Central memory CD8-positive, alpha-beta T cell (primary cell): ENCODE measurements at places on chromosomes 16 and 17.

DNA sequence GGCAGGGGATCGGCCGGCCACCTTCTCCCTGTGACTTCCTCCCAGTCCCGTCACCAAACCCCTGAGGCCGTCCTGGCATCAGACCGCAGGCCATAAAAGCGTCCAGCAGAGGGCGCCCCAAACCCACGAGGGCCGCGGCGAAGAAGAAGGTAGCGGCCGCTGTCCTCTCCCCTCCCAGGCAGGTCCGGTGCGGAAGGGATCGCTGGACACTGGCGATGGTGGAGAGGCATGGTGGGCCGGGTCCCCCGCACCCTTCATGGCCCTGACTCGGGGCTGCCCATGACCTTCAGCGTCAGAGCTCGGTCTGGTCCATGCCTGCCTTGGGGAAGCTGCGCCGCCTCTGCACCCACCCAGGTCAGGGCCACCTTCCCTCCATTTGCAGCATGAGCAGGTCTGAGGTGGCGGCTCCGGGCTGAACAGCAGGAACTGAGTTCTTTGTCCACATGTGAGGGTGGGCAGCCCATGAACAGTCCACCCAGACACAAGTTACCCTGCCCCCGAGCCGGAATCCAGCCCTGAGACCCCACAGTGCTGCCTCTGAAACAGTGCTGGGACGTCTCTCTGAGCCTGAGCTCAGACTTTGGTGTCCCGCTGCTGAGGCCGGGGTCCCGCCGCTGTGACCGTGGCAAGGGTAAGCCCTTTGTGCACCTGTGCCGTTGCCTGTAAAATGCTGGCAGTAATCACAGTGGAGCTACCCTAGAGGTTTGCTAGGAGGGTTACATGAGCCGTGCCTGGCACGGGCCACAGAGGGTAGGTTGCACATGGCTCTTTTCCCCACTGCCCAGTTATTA lies 40.8 kb upstream of the CMIP start:
- peak; percentile 65 for DNase-seq
- no peaks in the 10 kb centered on the region for H3K4me1 ChIP-seq
- no peak overlapping the region for H3K4me3 ChIP-seq
- no peak overlapping the region for H3K27ac ChIP-seq

DNA sequence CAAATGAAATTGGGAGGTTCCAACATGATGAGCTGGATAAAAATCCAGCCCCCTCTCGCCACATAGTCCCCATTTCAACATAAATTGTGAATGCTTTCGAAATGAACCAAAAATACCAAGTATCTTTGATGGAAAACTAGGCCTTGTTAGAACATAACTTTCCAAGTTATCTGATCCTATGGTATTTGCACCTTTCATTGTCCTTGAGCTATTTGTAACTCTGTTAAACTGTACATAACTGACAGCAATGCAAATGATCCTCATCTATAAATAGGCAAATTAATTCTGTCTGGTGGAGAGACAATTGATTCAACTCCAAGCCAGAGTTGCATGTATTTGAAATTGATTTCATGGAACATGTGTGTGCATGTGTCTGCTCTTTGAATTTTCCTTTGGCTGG lies 18.2 kb downstream of the CMTM4 start:
- DNase-seq = no peak
- no peak overlapping the region for H3K4me3 ChIP-seq
- no peaks in the 10 kb centered on the region for H3K4me1 ChIP-seq
- H3K27ac ChIP-seq = no peak overlapping the region
- no peaks in the 10 kb centered on the region for H3K27me3 ChIP-seq

DNA sequence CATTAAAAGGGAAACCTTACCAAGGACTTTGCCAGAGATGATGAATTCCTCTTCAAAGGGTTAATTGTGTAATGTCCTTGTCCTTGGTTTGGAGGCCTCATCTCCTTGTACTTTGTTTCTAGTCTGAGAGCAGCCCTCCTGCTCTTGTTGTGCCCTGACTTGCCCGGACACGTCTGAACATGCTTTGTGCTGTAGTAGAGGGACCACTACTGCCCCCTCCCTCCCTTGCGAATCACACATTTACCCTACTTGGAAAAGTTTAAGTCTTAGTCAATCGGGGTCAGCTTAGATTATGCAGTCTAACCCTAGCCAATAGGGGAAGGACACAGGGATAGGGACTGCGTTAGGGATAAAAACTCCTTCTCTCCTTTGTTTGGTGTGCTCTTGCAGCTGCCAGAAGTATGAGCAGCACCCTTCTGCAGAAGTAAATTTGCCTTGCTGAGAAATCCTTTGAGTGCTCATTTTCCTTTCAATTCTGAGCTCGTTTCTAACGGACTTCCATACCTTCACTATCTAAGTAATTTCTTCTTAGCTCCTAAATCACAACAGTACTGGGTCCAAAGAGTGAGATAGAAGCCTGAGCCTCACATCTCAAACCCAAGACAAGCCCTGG lies 26.4 kb upstream of the CLEC3A start:
- H3K27me3 ChIP-seq = peaks cover 28% of the 10 kb centered on the region
- no peaks in the 10 kb centered on the region for H3K4me1 ChIP-seq
- no peak for DNase-seq
- no peak overlapping the region for H3K27ac ChIP-seq
- H3K36me3 ChIP-seq = no peaks in the 10 kb centered on the region

DNA sequence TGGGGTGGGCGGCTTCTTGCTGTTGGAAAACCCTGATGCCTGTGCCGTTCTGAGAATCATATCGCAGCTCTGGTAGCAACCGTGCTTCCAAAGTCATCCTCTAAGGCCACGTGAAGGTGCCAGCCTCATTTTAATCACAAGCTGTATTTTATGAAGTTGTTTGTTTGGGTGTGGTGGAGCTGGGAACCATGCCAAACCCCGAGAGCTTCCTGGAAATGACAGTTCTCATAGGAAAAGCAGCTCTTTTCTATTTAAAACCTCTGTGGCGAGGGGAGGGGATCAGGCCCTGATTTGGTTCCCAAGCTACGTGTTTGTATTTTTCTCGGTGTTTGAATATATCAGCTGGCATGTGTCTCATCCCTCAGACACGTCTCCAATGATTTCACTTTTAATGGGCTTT lies 21.7 kb downstream of the KNOP1 start:
- peak overlapping the region; percentile 42 for H3K4me3 ChIP-seq
- peak overlapping the region; percentile 67 for H3K27ac ChIP-seq
- H3K4me1 ChIP-seq = peaks cover 30% of the 10 kb centered on the region

- DNase-seq = no peak
- peak overlapping the region; percentile 82 for H3K27ac ChIP-seq
Observed at GRCh38 chr17:59332749-59333377, 1.4 kb downstream of the YPEL2 start.

- H3K27ac ChIP-seq = no peak overlapping the region
- no peak for DNase-seq
- H3K4me3 ChIP-seq = no peak overlapping the region
- H3K4me1 ChIP-seq = no peaks in the 10 kb centered on the region
Observed at GRCh38 chr16:77409311-77409710, 25.5 kb downstream of the ADAMTS18 start.

- H3K4me3 ChIP-seq = no peak overlapping the region
- H3K27ac ChIP-seq = no peak overlapping the region
- DNase-seq = no peak
Observed at GRCh38 chr17:45666046-45666600, 118.0 kb upstream of the CRHR1 start.

- peaks cover 22% of the 10 kb centered on the region for H3K36me3 ChIP-seq
- peak overlapping the region; percentile 82 for H3K27ac ChIP-seq
- peak overlapping the region; percentile 83 for H3K4me3 ChIP-seq
- peaks cover 21% of the 10 kb centered on the region for H3K4me1 ChIP-seq
- DNase-seq = no peak
Observed at GRCh38 chr16:67028167-67028695, 718 bp upstream of the CBFB start.

GRCh38 chr17:17745476-17746455 lies 64.5 kb downstream of the RAI1 start:
- peaks cover 26% of the 10 kb centered on the region for H3K4me1 ChIP-seq
- no peaks in the 10 kb centered on the region for H3K27me3 ChIP-seq

DNA sequence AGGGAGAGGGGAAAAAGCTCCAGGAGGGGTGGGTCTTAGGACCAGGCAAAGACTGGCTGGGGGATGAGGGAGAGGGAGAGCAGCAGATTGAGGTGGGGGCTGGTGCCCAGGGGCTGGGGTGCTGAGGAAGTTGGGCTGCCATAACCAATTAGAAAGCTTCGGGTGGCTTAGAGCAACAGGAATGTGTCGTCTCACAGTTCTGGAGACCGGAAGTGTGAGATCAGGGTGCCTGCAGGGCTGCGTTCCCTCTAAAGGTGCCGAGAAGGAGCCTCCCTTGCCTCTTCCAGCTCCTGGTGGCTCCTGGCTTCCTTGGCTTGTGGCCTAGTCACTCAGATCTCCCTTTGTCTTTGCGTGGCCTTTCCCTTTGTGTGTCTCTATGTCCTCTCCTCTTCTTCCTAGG lies 2.2 kb downstream of the IL34 start:
- peaks cover 4% of the 10 kb centered on the region for H3K36me3 ChIP-seq
- no peaks in the 10 kb centered on the region for H3K27me3 ChIP-seq
- H3K4me3 ChIP-seq = no peak overlapping the region
- no peak for DNase-seq
- no peak overlapping the region for H3K27ac ChIP-seq
- peaks cover under 1% of the 10 kb centered on the region for H3K4me1 ChIP-seq

DNA sequence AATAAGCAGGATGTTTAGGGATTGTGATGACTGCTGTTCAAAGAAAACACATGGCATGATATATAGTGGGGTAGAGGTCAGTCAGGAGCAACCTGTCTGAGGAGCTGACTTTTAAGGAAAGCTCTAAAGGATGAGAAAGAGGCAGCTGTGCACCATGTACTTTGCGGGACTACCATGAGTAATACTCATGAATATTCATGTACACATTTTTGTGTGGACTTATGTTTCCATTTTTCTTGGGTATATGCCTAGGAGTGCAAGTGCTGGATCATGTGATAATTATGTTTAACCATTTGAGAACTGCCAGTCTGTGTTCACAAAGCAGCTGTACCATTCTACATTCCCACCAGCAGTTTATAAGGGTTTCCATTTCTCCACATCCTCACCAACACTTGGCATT lies 35.8 kb downstream of the BEAN1 start:
- DNase-seq = no peak
- H3K4me3 ChIP-seq = no peak overlapping the region
- no peaks in the 10 kb centered on the region for H3K4me1 ChIP-seq
- peaks cover 3% of the 10 kb centered on the region for H3K36me3 ChIP-seq

GRCh38 chr16:84614073-84614459 lies 3.8 kb downstream of the COTL1 start:
- peak overlapping the region; percentile 50 for H3K27ac ChIP-seq
- H3K27me3 ChIP-seq = no peaks in the 10 kb centered on the region
- peaks cover 87% of the 10 kb centered on the region for H3K4me1 ChIP-seq
- DNase-seq = no peak
- H3K36me3 ChIP-seq = peaks cover 39% of the 10 kb centered on the region
- peak overlapping the region; percentile 97 for H3K4me3 ChIP-seq

DNA sequence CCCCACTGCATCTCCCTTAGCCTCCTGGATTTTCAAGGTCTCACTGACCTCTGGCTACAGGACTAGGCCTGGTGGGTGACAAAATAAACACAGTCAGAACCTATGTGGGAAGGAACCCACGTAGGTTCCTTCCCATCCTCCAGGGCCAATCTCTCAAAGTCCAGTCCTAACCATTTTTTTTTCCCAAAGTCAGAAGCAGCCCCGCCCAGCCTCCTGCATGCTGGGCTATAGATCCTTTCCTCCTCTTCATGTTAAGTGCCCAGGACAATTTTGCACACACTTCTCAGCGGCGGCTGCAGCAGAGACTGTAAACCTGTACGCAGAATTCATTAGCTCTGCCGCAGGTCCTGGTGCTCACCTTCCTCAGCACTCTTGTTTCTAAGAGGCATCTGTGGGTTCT lies 285.8 kb downstream of the NPIPA8 start:
- no peaks in the 10 kb centered on the region for H3K4me1 ChIP-seq
- no peak for DNase-seq
- no peak overlapping the region for H3K4me3 ChIP-seq
- no peaks in the 10 kb centered on the region for H3K27me3 ChIP-seq
- no peaks in the 10 kb centered on the region for H3K36me3 ChIP-seq
- H3K27ac ChIP-seq = no peak overlapping the region

- no peak for DNase-seq
- H3K4me3 ChIP-seq = no peak overlapping the region
- H3K27ac ChIP-seq = no peak overlapping the region
Observed at GRCh38 chr17:41710472-41711090, 1.6 kb upstream of the GAST start.

DNA sequence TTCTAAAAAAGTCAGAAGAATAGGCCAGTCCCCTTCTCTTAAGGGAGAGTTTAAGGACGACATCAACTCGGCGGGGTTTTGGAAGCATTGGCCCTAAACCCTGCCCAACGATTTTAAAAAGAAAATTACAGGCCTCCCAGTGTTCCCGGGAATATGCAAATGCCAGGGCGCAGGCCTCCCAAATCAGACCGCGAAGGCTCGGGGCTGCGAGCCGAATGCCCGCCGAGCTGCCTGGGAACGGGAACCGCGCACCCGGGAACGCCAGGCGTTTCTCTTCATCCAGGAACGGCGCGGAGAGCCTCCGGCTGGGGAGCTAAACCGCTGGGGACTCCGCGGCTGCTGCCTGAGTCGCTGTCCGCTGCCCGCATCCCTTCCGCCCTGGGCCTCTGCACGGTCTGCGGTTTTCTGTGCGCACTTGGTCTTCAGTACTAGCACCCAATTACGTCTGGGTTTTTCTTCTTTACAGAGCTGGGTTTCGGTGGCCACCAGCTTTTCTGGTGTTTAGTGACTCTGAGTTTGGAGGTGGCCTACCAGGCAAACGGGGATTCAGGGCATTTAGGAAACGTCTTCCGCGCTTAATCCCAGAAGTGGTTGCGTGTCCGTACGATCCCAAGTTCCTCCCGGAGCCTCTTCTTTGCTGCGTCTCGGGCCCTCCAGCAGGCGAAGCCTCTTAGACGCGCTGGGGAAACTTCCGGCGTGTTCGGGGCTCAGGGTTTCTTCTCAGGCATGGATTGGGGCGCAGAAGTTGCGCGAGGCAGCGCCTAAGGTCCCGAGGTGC lies 5.7 kb downstream of the IRX5 start:
- H3K36me3 ChIP-seq = peaks cover 8% of the 10 kb centered on the region
- no peak overlapping the region for H3K4me3 ChIP-seq
- H3K27ac ChIP-seq = no peak overlapping the region
- H3K27me3 ChIP-seq = peaks cover 92% of the 10 kb centered on the region

GRCh38 chr17:42284024-42284369 lies 4.3 kb upstream of the STAT5A start:
- H3K27ac ChIP-seq = no peak overlapping the region
- H3K36me3 ChIP-seq = peaks cover 17% of the 10 kb centered on the region
- peaks cover 31% of the 10 kb centered on the region for H3K4me1 ChIP-seq
- no peak for DNase-seq
- H3K27me3 ChIP-seq = no peaks in the 10 kb centered on the region

GRCh38 chr17:81139428-81139827 lies 25.9 kb upstream of the PVALEF start:
- no peaks in the 10 kb centered on the region for H3K4me1 ChIP-seq
- DNase-seq = no peak
- H3K27me3 ChIP-seq = peaks cover 27% of the 10 kb centered on the region
- peaks cover 5% of the 10 kb centered on the region for H3K36me3 ChIP-seq
- H3K27ac ChIP-seq = no peak overlapping the region

GRCh38 chr17:28518132-28518531 lies 12.0 kb downstream of the FOXN1 start:
- DNase-seq = no peak
- no peak overlapping the region for H3K4me3 ChIP-seq
- H3K27ac ChIP-seq = no peak overlapping the region
- H3K27me3 ChIP-seq = peaks cover 10% of the 10 kb centered on the region
